ENCODE measurements at places on chromosomes 16 and 17.

DNA sequence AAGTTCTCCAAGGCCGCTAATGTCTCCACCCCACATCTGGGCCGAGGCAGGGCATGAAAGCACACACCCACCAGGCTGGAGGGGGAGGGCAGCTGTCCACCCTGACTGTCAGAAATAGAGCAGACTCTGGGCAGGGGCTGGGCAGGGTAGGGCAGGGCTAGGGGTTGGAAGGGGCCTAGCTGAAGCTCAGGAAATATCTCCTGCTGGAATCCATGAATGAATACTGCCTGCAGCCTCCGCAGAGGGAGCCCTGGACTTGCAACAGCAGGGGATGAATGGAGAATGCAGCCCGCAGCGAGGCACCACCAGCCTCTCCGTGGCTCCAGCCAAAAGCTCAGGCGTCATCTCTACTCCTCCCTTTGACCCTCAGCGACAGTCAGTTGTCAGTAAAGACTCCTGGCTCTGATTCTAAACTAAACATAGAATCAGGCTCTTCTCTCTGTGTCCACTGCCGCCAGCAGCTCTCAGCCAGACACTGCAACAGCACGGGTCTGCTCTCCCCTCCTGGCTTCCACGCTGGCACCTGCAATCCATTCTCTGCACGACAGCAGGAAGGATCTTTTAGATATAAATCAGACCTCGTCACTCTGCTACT is 23.9 kb upstream of the NGFR start:
- DNase-seq: no peak

- no peak for DNase-seq
Observed at GRCh38 chr16:4321286-4322120, 5.6 kb downstream of the GLIS2 start.

- no peak for DNase-seq
Observed at GRCh38 chr16:10940501-10941079, 1.7 kb downstream of the DEXI start.

- DNase-seq: no peak
Observed at GRCh38 chr16:88978608-88979346, 1.8 kb upstream of the CBFA2T3 start.

DNA sequence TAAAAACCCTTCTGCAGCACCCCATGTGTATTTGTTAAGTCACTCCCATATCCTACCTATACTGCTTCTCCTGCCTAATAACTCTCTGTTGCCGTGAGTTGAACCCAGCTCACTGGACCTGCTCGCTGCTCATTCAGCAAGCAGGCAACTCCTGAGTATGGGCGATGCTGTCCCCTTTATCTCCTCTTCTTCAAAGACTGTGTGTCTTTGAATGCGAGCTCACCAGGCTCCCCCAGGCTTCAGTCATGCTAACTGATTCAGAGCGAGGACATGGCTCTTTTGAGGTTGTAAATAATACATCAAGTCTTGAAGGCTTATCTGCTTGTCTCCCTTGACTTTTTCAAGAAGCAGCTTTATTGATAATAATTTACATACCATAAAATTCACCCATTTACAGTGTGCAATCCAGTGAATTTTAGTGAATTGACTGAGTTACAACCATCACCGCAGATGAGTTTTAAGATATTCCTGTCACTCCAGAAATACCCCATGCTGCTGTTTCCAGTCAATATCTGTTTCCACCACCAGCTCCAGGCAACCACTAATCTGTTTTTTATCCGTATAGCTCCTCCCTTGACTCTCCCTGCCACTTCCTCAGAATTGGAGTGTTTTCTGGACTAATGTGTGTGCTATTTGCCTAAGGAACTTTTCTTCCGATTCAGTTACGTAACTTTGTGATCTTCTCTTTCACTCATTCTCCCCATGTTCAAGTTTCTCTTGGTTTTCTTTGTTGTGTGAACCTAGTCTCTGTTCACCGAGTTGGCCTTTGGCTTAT is 132.2 kb downstream of the SPECC1 start:
- no peak for DNase-seq

GRCh38 chr16:89093602-89094251 is at the start of gene ACSF3:
TSS of gene ACSF3 (plus strand) at chr16:89093852. CDS start at chr16:89100682, 6,830 bp downstream.
- DNase-seq: peak; percentile 72

- no peak for DNase-seq
Observed at GRCh38 chr16:14314116-14314515, 243.0 kb downstream of the MRTFB start.
